Fibroblast of villous mesenchyme (primary cell): ENCODE measurements at places on chromosomes 16 and 17. TPM values are rescaled to one million over a fixed set of nuclear protein-coding genes. Genes with fewer than 3 reads are reported as not detected.

Gene RPRML
- not detected in 2 replicates for total RNA-seq

DNA sequence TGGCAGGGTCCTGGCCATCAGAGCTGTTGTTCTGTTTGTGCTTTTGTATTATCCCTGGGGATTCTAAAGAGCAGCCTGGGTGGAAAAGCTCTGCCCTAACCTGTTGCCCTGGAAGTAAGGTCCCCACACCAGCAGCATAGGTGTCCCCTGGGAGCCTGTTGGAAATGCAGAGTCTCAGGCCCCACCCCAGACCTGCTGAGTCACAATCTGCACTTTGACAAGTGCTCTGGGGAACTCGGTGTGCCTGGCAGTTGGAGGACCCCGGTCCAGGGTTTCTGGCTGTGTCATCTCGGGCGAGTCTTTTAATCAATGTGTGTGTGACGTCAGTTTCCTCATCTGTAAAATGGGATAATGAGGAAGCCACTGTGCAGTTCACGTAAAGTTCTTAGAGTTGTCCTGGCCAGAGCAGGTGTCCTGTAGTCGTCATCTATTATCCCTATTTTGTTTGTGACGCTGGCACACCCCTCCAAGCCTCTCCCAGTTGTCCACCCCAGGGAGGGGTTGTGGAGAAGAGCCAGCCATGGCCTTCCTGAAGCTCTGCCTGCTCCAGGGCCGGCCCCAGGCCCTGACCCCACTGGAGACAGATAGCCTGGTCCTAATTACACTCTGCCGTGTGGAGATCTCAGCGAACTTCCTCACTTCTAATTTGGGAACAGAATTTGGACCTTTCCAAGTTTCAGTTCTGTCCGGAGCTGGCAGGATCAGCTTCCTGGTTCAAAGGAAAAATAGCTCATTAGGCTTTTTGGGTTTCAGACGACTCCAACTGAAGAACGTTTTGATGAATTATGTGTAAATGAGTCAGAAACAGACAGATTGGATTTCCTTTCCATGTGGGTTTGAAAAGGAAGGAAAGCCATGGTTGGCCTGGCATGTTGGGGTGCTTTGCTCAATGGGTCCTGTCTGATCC, 295.7 kb upstream of the FOXF1 start:
- DNase-seq: no peak

DNA sequence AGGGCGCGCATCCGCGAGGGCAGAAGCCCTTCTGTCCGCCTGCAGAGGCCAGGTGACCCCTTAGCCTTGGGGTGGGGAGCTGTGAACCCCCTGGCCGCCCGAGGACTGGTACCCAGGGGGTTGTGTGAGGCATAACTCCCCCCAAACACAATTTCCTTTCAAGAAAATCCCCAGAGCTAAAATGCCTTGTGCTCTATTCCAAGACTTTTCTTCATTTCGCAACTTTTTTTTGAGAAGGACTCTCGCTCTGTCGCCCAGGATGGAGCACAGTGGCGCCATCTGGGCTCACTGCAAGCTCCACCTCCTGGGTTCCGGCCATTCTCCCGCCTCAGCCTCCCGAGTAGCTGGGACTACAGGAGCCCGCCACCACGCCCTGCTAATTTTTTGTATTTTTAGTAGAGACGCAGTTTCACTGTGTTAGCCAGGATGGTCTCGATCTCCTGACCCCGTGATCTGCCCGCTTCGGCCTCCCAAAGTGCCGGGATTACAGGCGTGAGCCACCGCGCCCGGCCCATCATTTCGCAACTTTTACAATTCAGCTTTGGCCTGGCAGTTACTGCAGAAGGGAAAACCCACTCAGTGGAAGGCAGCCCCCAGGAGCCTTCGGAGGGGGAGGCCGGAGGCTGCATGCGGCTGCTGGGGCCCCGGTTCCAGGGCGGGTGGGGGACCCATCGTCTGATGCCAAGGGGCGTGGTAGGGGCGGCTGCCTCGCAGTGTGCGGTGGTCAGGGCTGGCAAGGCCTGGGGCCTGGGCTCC, 963 bp upstream of the APRT start:
- peak; percentile 64 for DNase-seq

Gene CD79B
- total RNA-seq: not detected in 2 replicates

GRCh38 chr16:12753203-12754023, 50.3 kb downstream of the CPPED1 start:
- DNase-seq: no peak

- DNase-seq: peak; percentile 33
Observed at GRCh38 chr17:9668517-9668916, 23.2 kb downstream of the USP43 start.

GRCh38 chr16:430904-431303, 5.5 kb downstream of the RAB11FIP3 start:
- no peak for DNase-seq

- DNase-seq: no peak
Observed at GRCh38 chr17:38332735-38333134, 11.0 kb downstream of the GPR179 start.

Gene CDH13
- total RNA-seq: 47.5 and 72.2 TPM in 2 replicates

GRCh38 chr17:19975601-19976000, 2.0 kb downstream of the AKAP10 start:
- DNase-seq: no peak

- peak; percentile 92 for DNase-seq
Observed at GRCh38 chr17:14308965-14309879, 8.3 kb downstream of the HS3ST3B1 start.

DNA sequence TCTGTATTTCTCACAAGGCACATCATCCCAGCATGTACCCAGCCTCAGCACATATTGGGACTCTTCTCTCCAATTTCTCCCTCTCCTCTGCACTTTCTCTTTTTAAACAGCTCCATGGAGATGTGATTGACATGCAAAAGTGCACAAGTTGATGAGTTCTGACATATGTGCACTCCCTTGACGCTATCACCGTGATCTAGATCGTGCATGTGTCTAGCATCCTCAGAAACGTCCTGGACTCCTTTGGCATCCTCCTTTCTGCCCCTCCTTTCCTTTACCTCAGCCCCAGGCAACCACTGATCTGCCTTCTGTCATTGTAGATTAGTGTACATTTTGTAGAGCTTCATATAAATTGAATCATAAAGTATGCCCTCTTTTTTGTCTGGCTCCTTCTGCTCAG, 108.0 kb upstream of the HSBP1 start:
- no peak for DNase-seq

- DNase-seq: peak; percentile 31
Observed at GRCh38 chr17:57294629-57295501, 38.5 kb downstream of the MSI2 start.

- DNase-seq: no peak
Observed at GRCh38 chr17:60256174-60256573, 106.4 kb downstream of the CA4 start.

DNA sequence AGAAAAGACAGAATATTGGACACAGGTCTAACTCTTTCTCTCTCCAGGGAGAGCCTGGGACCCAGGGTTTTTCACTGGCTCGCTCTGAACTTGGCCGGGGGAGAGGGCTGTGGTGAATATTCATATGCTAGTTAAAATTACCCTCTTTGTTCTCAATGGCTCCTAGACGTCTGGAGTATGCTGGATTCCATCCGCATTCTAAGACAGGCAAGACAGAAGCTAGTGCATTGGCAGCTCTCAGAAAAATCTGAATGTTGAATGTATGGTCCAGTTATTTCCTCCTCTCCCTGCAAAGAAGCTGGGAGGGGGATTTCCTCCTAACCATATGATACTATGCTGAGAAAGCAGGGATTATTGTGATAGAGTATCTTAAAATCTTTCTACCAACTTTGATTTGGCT, 5.6 kb upstream of the KRT34 start:
- DNase-seq: no peak

GRCh38 chr16:27346819-27347218, 33.0 kb downstream of the IL4R start:
- DNase-seq: no peak

GRCh38 chr16:77866752-77867151, 78.4 kb downstream of the VAT1L start:
- no peak for DNase-seq

- no peak for DNase-seq
Observed at GRCh38 chr16:66129196-66129595, 237.3 kb upstream of the CDH5 start.

DNA sequence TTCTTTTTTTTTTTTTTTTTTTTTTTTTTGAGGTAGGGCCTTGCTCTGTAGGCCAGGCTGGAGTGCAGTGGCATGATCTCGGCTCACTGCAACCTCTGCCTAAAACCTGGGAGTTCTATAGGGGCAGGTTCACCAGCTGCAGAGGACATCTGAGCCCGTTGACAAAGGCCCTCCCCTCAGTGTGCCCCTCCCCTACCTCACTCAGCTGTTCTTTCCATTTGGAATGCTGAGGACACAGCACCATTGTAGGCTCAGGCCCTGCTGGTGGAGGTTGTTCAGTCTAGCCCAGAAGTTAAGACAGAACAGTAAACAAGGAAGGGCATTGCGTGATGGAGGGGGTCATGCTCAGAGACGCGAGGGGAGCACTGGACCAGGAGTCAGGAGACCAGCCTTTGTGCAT, 21.8 kb upstream of the KIF19 start:
- no peak for DNase-seq

GRCh38 chr16:2364638-2365210, 24.2 kb upstream of the ABCA3 start:
- no peak for DNase-seq

DNA sequence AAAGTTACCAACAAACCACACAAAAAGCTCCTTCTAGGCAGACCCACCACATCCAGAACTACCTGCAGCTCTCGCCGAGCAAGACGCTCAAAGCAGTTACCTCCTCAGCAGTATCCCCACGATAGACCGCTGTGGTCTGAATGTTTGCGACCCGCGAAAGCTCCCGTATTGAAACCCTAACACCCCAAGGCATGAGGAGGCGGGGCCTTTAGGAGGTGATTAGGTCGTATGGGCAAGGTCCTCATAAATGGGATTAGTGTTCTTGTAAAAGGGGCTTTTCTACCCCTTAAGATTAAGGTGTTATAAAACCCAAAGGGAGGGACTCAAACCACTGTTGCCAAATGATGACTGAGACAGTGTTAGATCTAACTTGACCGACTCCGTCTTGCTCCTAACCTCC, 19.0 kb upstream of the RPH3AL start:
- no peak for DNase-seq

GRCh38 chr17:69555056-69555455, 140.6 kb downstream of the MAP2K6 start:
- DNase-seq: no peak

GRCh38 chr17:79732804-79733691, 2.3 kb downstream of the ENPP7 start:
- DNase-seq: peak; percentile 51
